HS-27A (cell line): ENCODE measurements at places on chromosomes 6 and 20.

DNA sequence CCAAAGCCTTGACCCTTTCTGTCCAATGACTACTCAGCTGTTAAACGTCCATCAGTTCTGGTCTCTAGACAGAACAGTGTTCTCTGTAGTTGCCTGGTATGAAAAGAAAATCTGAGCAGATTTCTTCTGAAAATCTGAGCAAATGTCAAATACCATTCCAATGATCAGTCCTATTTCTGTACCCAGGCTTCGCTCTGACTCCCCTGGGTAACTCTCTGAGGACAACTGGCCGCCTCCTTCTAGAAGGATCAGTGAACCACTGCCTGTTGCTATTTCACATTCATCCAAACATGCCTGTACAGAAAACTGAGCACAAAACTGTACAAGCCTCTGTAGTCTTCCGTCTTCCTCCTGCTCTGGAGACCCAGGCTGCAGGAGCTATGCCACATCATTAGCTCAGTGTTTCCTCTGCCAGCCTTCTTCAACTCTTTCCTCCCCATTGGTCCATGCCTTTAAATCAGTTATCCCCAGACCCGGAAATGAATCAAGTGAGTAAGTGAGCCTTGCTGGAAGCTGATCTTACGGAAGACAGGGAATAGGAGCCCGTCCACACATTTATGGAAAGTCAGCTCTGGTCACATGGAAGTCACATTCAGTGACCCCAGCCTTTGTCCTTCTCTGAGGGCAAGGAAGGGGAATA lies 63.3 kb downstream of the DAAM2 start:
- no peak for DNase-seq

GRCh38 chr6:145119081-145119480 lies 616.2 kb downstream of the EPM2A start:
- no peak for DNase-seq

DNA sequence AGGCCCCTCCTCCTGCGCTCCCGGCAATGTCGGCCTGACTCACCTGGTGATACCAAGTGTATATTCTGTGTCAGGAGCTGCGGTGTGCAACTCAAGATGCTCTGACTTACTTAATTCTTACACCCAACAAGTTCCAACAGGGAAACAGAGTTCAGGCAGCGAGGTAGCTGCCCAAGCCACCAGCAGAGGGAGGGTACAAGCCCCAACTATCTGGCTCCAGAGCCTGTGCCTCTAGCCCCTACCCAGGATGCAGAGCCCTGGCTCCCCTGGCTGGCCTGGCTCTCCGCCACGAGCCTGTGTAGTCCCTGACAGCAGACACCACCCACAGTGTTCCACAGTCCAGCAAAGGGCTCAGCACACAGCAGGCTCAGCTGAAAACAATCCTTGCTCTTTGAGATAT lies 34.9 kb downstream of the C20orf203 start:
- no peak for DNase-seq

DNA sequence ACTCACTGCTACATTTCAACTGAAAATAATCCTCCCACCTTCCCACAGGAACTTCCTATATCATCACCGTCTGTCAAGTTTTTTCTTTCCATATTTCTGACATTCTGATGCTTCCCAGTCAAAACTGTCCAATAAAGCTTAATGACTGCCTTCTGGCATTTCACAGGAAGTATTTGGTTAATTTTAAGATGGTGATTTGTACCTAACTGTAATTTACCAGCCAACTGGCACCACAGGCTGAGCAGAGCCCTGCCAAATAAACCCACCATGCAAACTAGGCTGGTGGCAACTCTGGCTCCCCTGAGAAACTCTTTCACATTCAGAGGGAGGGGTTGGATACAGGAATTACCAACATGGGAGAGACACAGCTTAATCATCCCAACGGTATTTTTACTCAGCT lies 50.0 kb downstream of the KLHL32 start:
- no peak for DNase-seq

DNA sequence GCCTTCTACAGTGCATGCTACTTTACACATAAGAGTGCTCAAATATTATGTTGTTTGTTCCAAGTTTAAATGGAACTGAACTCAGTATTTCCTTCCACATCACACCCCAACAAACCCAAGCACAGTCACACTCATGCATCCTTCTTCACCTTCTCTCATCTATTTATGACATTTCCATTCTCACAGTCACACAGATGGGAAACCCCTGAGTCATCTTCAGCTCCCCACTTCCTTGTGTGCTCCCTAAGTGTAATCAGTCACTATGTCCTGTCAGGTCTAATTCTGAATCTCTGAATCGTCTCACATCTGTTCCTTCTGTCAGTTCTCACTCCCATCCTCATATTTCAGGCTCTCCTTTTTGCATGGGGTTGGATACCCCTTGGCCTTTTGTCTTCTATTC lies 96.0 kb downstream of the RIMS1 start:
- DNase-seq: no peak

GRCh38 chr6:157635388-157636244 lies 187.4 kb upstream of the SNX9 start:
- DNase-seq: no peak

DNA sequence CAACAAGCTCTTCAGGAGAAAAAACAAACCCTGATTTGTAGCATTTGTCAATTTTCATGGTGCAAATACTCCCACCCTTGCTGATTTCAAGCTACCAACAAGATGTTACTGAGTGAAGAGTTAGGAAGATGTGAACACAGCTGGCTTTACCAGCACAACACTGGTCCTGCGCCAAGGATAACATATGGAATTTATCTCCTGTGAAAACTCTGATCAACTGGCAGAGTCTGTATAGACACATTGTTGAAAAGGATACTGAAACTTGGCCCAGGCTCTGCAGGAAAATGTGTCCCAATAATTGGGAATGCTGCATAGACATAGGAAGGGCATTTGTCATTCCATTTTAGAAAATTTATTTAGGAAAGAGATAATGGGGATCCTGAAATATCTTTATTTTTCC lies 29.0 kb downstream of the OTOR start:
- DNase-seq: no peak

GRCh38 chr20:59745201-59745600 lies 140.9 kb downstream of the PHACTR3 start:
- DNase-seq: no peak

DNA sequence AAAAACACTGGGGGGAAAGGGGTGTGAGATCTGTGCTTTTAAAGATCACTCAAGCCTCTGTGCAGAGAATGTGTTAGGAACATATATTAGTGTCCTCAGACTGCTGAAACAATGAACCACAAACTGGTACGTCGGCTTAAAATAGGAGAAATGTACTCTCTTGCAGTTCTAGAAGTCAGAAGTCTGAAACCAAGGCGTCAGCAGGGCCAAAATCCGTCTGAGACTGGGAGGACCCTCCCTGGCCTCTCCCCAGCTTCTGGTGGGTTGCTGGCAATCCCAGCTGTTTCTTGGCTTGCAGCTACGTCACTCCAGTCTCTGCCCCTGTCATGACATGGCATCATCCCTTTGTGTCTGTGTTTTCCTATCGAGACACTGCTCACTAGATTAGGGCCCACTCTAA lies 3.9 kb downstream of the CDH26 start:
- DNase-seq: no peak

DNA sequence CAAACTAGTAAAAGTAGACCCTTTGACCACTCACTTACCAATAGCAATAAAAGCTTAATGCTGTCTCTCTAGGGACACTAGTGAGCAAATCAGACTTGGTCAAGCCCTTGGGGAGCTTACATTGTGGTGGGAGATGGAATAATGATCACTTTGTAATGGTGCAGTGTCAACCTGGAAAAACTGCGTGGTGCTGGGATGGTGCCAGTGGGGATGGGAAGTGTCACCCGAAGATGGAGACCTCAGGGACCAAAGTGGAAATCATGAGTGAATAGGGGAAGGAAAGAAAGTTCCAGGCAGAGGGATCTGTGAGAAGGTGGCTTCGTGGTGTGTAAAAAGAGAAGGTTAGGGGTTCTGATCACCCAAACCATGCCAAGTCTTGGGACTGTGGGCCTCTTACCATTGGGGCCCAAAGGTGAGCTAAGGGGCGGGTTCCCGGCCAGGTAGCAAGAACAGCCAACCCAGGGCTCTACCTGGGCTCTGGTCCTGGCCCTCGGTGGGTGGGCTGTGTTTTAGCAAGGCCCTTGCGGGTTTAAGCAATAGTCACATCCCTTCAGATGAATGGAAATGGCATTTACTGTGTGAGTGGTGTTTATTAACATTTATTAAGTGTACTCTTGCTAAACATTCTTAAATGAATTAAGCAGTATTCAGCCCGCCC lies 15.5 kb downstream of the DYNLRB1 start:
- DNase-seq: no peak

DNA sequence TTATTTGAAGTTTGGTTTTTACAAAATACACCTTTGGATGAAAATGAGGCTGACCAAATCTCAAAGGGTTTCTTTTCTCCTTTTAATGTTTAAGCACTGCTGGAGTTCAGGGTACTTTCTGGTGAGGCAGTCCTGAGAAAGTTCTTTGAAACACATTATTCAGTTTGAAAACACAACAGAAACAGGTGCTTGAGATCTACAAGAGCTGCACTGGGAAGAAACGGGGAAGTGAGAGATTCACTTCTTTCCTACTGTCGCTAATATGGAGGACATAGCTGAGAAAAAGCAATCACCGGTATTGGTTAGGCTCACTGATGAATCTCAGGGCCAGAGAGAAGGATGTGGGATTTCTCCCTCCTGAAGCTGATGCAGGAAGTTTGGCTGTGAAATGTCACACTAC lies 22.9 kb upstream of the TMEM170B start:
- no peak for DNase-seq

- DNase-seq: no peak
Observed at GRCh38 chr6:130937942-130938604, 110.9 kb downstream of the SMLR1 start.

- DNase-seq: no peak
Observed at GRCh38 chr6:132693478-132693877, 20.4 kb downstream of the VNN1 start.

GRCh38 chr6:128156321-128157111 lies 255.7 kb upstream of the THEMIS start:
- no peak for DNase-seq

DNA sequence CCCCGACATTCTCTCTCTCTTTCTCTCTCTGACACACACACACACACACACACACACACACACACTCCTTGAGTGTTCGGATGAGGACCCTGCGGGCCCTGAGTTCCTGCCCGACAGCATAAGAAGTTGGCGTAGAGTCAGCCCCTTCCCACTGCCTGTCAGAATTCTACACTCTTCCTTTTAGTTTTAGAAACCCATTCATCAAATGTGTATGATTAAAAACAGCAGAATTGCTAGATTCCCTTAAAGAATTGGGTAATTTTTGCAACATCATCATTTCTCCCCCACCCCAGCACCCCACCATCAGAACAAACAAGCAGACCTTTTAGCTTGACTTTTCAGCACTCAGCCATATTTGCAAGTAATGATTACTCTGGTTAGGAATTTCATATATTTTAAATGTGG lies 322.8 kb downstream of the FARS2 start:
- no peak for DNase-seq

DNA sequence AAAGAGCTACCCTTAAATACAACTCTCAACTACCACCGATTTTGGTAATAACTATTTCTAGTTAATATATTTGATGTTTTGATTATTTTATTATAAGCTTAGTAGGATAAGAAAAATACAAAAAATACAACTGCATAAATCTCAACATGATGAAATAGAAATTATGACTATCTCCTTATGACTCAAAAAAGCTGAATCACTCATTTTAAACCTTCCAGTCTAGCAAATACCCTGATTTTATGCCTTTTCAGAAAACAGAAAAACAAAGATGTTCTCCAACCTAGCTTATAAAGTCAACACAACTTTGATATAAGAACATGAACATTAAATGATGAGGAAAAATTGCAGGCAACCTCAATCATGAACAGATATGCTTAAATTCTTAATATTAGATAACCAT lies 40.2 kb upstream of the DSE start:
- DNase-seq: no peak

GRCh38 chr20:21291026-21291425 lies 12.1 kb upstream of the XRN2 start:
- no peak for DNase-seq

DNA sequence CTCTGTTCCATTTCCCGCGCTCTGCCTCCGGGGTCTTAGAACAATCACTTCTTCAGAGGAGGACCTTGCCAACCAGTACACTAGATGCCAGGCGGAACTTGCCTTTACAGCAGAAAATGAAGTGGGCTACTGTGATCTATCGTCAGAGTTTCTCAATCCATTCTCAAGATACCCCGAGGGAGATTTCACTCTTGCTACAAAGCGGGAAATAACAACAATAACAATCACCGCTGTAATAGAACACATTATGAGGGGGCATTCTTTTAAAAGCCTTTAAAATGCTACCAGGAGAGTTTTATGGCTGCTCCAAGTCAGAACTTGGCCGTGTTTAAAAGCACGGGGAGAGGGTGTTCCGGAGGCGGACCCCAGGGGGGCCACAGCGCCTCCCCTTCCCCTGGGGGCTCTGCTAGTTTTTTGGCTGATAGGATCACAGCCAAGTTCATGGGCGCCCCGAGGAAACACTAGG lies 617.0 kb upstream of the AGPAT4 start:
- DNase-seq: no peak

DNA sequence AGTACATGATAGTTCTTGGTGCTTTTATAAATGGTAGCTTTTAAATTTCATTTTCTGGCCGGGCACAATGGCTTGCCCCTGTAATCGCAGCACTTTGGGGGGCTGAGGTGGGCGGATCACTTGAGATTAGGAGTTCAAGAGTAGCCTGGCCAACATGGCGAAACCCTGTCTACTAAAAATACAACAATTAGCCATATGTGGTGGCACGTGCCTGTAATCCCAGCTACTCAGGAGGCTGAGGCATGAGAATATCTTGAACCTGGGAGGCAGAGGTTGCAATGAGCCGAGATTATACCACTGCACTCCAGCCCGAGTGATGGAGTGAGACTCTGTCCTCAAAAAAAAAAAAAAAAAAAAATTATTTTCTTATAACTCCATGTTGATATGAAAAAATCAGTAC lies 36.0 kb downstream of the LRRN4 start:
- no peak for DNase-seq

DNA sequence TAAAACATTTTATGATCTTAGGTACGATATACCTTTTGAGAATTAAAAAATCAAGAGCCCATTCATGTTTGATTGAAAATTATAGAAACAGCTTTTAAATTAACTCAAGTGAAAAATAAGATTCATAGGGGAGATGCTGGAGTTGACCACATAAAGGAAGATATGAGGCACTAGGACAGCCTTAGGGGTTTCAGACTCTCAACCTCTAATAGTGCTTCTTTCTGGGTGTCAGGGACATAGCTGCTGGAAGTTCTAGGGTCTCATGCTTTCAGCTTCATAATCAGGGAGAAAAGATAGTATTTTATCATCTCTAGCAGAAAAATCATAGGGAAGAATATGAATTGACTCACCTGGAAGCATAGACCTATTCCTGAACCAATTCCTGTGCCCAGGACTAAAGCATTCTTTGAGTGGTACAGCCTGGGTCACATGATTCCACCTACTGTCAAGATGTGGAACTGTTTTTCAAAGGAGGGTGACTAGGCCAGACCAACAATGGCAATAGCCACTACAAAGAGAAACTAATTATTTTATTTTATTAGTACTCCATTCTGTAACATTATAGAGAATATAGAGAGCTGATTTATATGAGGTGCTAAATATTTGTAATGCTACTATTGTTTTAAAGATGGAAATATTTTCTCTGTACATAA lies 27.8 kb upstream of the CENPW start:
- DNase-seq: no peak
